ELF-1 (cell line): ENCODE measurements at places on chromosomes 16 and 17.

- DNase-seq, result peak; percentile 84
Observed at GRCh38 chr17:5706577-5707210, 122.4 kb upstream of the NLRP1 start.

DNA sequence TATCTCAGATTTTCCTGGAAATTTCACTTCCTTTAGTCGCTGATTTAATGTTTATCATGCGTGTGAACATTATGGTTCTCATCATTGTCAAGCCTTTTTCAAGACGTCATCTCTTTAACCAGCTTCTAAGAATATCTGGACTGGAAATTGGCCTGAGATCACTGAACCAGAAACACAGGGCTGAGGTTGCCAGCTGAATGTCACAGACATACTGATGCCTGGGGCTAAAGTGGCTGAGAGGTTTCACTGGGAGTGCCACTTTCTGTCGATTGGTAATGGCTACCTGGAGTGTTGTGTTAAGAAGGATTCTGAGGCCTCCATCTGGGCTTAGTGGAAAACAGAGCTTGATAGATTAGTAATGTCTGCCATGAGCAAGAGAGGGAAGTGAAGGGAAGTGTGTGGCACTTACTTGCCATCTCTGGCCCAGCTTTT is 54.2 kb downstream of the CRISPLD2 start:
- DNase-seq, result no peak

GRCh38 chr17:42334677-42335076 is 46.4 kb downstream of the STAT5A start:
- DNase-seq, result no peak

- no peak for DNase-seq
Observed at GRCh38 chr16:7113395-7113794, 219.2 kb upstream of the RBFOX1 start.

DNA sequence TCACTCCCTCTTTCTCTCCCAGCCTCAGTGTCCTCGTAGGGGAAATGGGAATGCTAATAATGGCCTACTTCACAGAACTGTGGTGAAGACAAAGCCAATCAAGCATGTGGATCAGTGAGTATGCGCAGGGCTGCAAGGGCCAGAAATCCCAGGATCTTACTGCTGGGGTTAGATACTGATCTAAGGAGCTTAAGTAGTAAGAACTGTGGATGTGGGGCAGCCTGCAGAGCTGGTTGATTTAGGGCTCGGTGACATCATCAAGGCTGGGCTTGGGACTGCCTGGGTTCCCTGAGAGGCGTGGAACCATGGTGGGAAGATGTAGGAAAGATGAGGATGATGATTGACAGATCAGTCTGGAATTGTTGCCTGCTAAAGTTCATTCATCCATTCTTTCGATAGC is 25.6 kb downstream of the GOSR2 start:
- peak; percentile 31 for DNase-seq

GRCh38 chr17:30848021-30848420 is 16.3 kb downstream of the ATAD5 start:
- no peak for DNase-seq

DNA sequence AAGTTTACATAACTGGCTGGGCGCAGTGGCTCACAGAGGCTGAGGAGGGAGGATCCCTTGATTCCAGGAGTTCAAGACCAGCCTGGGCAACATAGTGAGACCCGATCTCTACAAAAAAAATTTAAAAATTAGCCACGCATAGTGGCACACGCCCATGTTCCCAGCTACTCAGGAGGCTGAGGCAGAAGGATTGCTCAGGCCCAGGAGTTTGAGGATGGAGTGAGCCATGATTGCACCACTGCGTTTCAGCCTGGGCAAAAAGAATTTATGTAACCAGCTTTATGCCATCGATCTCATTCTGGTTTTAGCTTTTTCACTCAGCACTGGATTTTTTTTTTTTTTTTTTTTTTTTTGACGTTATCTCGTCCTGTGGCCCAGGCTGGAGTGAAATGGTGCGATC is 9.1 kb upstream of the CD300E start:
- DNase-seq, result no peak

GRCh38 chr16:9929313-9929712 is 252.9 kb downstream of the GRIN2A start:
- no peak for DNase-seq

DNA sequence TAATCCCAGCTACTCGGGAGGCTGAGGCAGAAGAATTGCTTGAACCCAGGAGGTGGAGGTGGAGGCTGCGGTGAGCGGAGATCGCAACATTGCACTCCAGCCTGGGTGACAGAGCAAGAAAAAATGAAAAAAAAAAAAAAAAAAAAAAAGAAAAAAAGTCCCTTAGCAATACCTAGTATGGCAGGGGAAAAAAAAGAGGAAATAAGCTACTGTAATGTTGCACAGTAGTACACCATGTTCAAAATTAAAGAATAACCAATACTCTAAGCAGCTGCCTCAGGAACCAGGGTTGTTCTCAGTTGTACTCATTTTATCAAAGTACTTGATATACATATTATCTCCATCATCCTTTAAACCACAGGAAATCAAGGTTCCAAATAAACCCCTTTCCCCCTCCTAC is 17.3 kb upstream of the TXNDC11 start:
- no peak for DNase-seq

DNA sequence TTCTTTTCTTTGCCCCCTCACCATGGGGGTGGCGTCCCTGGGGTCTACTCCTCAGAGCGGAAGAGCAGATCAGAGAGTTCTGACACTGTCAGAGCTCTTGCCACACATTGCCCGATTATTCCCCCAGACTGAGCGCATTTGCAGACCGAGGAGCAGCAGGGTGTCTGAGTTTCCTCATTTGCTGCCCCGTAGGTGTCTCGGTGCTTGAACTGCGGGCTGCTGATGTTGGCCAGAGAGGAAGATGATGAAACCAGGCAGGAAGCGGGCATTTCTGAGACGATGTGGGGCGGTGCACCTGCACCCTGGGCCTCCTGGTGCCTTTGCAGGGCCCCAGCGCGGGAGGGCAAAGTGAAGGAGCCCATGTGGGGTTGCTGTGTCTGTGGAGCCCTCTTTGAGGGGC is 55.2 kb downstream of the ARSG start:
- DNase-seq, result no peak

- DNase-seq, result no peak
Observed at GRCh38 chr16:84537491-84538151, 33.2 kb upstream of the MEAK7 start.

DNA sequence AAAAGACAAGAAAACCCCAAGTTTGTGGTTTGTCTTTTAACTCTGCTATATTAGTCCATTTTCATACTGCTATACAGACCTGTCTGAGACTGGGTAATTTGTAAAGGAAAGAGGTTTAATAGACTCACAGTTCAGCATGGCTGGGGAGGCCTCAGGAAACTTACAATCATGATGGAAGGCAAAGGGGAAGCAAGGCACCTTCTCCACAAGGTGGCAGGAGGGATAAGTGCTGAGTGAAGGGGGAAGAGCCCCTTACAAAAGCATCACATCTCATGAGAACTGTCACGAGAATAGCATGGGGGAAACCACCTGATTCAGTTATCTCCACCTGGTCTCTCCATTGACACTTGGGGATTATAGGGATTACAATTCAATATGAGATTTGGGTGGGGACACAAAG is 13.5 kb upstream of the ADAM11 start:
- DNase-seq, result no peak

- no peak for DNase-seq
Observed at GRCh38 chr17:75342996-75343395, 53.8 kb upstream of the SLC25A19 start.

GRCh38 chr17:78709119-78709681 is 72.9 kb downstream of the CYTH1 start:
- no peak for DNase-seq

GRCh38 chr17:51487947-51488346 is 227.6 kb downstream of the UTP18 start:
- peak; percentile 49 for DNase-seq
